ENCODE measurements at places on chromosomes 5 and 9.

DNA sequence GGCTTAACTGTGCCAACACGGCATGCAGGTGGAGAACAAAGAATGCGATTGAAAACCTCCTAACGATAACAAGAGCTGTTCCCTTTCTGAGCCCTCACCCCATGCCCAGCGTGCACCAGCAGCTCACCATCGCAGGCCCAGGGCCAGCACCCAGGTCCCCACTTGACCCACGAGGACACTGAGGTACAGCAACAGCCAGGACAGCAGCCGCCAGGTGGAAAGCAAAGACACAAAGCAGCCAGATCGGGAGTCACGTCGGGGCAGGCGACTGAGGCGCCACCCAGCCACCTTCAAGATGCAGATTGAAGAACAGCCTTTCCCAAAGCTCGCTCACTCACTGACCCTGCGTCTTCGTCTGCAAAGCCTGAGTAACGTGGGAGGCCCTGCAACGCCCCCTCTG, 6.9 kb upstream of the SEC16A start:
- no peaks in the 10 kb centered on the region for H3K27me3 ChIP-seq
- H3K4me3 ChIP-seq, result no peak overlapping the region
- DNase-seq, result no peak
- peaks cover 2% of the 10 kb centered on the region for H3K4me1 ChIP-seq
- H3K36me3 ChIP-seq, result no peaks in the 10 kb centered on the region

DNA sequence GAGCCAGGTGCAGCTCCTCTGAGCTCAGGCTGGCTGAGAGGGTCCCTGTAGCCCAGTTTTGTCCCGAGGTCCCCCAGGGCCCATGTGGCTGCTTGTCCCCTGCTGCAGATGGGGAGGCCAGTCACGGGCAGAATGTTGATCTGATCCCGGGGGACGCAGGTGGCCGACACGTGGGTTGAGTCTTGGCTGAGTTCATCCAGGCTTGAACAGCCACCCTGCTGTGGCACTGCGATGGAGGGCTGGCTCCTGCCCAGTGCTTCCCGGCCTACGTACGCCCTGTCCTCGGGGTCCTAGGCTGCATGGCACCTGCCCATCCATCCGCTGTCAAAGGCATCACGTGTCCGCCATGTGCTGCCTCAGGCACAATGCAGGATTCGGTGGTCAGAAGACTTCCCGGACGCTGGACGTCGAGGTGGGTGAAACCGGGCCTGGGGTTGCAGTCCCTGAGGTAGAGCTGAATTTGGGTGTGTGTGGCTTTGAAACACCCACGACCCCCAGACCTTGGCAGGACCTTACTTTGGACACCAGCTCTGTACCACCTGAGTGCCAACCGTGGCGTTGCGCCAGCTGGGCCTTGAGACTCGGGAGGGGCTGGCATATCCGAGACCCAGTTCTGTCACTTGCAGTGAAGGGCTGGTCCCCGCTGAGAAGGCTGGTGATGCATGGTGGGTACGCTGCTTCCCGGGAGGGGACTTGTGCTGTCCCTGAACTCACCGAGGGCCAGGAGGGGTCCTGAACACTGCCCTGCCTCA, 22.3 kb downstream of the RXRA start:
- H3K27ac ChIP-seq, result no peak overlapping the region
- DNase-seq, result no peak
- H3K4me3 ChIP-seq, result no peak overlapping the region
- no peaks in the 10 kb centered on the region for H3K36me3 ChIP-seq
- H3K27me3 ChIP-seq, result no peaks in the 10 kb centered on the region
- H3K4me1 ChIP-seq, result no peaks in the 10 kb centered on the region

DNA sequence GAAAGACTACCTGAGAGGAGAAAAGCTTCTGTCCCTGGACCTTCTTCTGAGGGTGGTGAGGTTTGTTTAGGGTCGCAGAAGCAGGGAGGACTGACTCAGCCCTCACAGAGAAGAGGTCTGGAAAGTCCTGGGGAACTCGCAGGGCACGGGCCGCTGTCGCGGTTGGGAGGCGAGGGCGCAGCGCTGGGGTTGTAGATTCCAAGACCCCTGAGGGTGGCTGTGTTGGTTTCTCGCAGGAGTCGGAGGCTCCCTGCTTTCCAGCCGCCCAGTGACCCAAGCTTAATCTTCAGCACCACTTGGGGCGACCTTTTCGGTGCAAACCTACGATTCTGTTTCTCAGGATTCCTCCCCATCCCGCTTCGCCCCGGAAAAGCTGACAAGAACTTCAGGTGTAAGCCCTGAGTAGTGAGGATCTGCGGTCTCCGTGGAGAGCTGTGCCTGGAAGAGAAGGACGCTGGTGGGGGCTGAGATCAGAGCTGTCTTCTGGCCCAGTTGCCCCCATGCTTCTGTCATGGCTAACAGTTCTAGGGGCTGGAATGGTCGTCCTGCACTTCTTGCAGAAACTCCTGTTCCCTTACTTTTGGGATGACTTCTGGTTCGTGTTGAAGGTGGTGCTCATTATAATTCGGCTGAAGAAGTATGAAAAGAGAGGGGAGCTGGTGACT, 482 bp downstream of the SLC27A6 start:
- H3K4me3 ChIP-seq, result no peak overlapping the region
- no peaks in the 10 kb centered on the region for H3K36me3 ChIP-seq
- no peak for DNase-seq
- no peaks in the 10 kb centered on the region for H3K4me1 ChIP-seq

GRCh38 chr9:95025213-95026147, 292.0 kb downstream of the FANCC start:
- H3K27ac ChIP-seq, result peak overlapping the region; percentile 21
- no peaks in the 10 kb centered on the region for H3K27me3 ChIP-seq
- DNase-seq, result peak; percentile 64

DNA sequence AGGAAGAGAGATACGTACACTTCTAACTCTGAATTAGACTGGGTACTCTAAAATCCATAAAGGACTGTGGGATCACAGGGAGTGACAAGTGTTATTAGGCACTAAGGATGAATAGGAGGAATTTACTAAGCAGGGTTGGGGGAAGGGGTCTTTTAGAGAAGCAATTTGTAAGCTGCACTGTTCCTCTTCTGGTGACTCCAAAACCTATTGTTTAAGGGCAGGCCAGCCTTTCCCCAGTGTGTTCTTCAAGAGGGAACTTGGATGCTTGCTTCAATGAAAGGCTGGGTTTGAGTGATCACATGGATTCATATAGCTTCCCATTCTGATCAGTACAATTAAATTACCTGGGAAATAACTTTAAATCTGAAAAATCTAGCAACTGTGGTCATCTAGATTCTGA, 71.8 kb downstream of the STX17 start:
- no peaks in the 10 kb centered on the region for H3K27me3 ChIP-seq
- H3K36me3 ChIP-seq, result peaks cover 3% of the 10 kb centered on the region
- H3K27ac ChIP-seq, result no peak overlapping the region
- H3K4me1 ChIP-seq, result no peaks in the 10 kb centered on the region
- no peak for DNase-seq

GRCh38 chr9:35107297-35108290, 4.7 kb upstream of the STOML2 start:
- no peak for DNase-seq
- no peak overlapping the region for H3K4me3 ChIP-seq
- H3K4me1 ChIP-seq, result peaks cover 3% of the 10 kb centered on the region
- H3K27me3 ChIP-seq, result no peaks in the 10 kb centered on the region
- no peaks in the 10 kb centered on the region for H3K36me3 ChIP-seq

GRCh38 chr9:72292256-72292682, 72.7 kb downstream of the ZFAND5 start:
- H3K4me3 ChIP-seq, result no peak overlapping the region
- H3K27me3 ChIP-seq, result no peaks in the 10 kb centered on the region
- H3K36me3 ChIP-seq, result no peaks in the 10 kb centered on the region
- peak; percentile 61 for DNase-seq
- H3K27ac ChIP-seq, result no peak overlapping the region

DNA sequence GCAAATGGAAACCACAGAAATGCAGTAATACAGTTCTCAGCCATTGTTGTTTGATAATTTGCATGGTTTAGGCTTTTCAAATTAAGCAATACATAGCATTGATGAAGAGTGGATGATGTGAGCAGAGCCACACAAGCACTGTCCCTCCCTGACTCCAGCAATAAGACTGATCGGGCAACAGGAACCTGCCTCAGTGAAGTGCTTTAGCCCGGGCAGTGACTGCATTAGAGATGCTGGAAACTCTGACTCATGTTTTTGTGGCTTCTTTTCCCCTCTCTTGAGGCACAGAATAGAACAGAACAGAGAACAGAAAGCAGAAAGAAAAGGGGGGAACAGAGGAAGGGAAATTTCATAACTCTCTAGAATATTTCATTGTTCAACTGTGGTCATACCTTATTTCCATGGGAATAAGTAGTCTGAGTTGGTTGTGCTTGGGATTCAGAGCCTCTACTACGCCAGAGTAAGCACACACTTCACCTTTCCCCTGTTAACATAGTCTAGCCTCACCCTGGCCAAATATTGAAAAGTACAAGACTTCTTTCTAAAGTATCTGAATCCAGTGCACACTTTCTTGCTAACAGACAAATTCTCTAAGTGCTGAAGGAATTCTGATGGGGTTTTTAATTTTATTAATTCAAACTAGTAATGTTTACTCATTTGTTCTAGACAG, 164.8 kb upstream of the VCAN start:
- H3K27ac ChIP-seq, result no peak overlapping the region
- H3K4me1 ChIP-seq, result no peaks in the 10 kb centered on the region
- no peaks in the 10 kb centered on the region for H3K36me3 ChIP-seq
- no peak overlapping the region for H3K4me3 ChIP-seq
- H3K27me3 ChIP-seq, result no peaks in the 10 kb centered on the region

GRCh38 chr9:129258124-129258822, 80.2 kb upstream of the IER5L start:
- no peaks in the 10 kb centered on the region for H3K4me1 ChIP-seq
- H3K27me3 ChIP-seq, result peaks cover 12% of the 10 kb centered on the region
- H3K27ac ChIP-seq, result no peak overlapping the region
- no peak overlapping the region for H3K4me3 ChIP-seq
- no peak for DNase-seq

- H3K4me1 ChIP-seq, result no peaks in the 10 kb centered on the region
- DNase-seq, result no peak
- H3K4me3 ChIP-seq, result no peak overlapping the region
- H3K36me3 ChIP-seq, result peaks cover 2% of the 10 kb centered on the region
- no peaks in the 10 kb centered on the region for H3K27me3 ChIP-seq
- H3K27ac ChIP-seq, result no peak overlapping the region
Observed at GRCh38 chr5:64971513-64971912, 202.8 kb downstream of the CWC27 start.

DNA sequence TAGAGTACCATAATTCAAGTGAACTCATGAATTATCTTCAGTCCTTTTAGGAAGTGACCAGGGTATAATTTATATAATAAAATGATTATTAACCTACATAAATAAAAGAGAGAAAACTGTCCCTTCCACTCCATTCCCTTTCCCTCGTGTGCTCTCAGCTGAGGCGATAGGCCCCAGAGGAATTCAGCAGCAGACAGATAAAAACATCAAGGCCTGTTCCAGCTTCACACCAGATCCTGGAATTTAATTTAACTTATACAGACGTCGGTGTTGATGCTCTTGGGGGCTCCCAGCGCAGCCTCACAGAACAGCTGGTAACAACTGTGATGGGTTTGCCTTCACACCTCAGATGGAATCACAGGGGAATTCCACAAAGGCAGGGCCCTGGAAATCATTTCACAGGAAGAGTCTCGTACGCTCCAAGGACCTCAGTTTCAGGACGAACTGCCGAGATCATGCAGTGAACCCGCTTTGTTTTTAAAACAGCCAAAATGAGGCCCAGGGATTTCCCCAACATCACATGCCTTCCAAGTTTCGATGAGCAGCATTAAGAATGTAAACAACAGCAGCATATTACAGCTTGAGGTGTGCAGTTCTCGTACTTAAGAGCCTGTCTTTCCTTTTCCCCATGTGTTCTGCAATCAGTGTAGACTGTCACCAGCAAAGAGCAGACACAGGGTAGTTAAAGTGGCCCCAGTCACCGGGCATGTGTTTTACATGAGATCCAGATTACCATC, 73.6 kb upstream of the ALDH1B1 start:
- peak overlapping the region; percentile 40 for H3K4me3 ChIP-seq
- no peaks in the 10 kb centered on the region for H3K36me3 ChIP-seq
- H3K27me3 ChIP-seq, result no peaks in the 10 kb centered on the region
- DNase-seq, result peak; percentile 68

GRCh38 chr9:3675946-3676345, 150.1 kb upstream of the RFX3 start:
- H3K4me3 ChIP-seq, result no peak overlapping the region
- no peaks in the 10 kb centered on the region for H3K4me1 ChIP-seq
- H3K27me3 ChIP-seq, result no peaks in the 10 kb centered on the region
- H3K36me3 ChIP-seq, result no peaks in the 10 kb centered on the region
- no peak overlapping the region for H3K27ac ChIP-seq

Measured in SJCRH30 (cell line).